A549 treated with dexamethasone at 1 μM for 4 hours (cell line): ENCODE measurements at places on chromosomes 2 and 18. TPM values are rescaled to one million over a fixed set of nuclear protein-coding genes. Genes with fewer than 3 reads are reported as not detected.

Gene NT5DC4
- 0.05 TPM in 1 of 5 replicates, not detected in the others for total RNA-seq

Gene CYP27A1
- total RNA-seq, result 0.15 to 0.18 TPM (median 0.18 TPM) in 5 replicates

Gene GALNT14
- 43.5 to 47.4 TPM (median 44.3 TPM) in 5 replicates for total RNA-seq

Gene ALLC
- 0.05 to 0.11 TPM (median 0.08 TPM) in 3 of 5 replicates, not detected in the others for total RNA-seq

Gene MGAT4A
- total RNA-seq, result 1.4 to 3.5 TPM (median 2.5 TPM) in 5 replicates

Gene SKA1
- total RNA-seq, result 12.4 to 15.3 TPM (median 13.4 TPM) in 5 replicates

Gene NETO1
- total RNA-seq, result 0.04 TPM in 1 of 5 replicates, not detected in the others

Gene GNLY
- total RNA-seq, result 0.21 to 0.44 TPM (median 0.30 TPM) in 5 replicates

Gene GKN2
- 1.5 to 2.9 TPM (median 2.0 TPM) in 5 replicates for total RNA-seq

Gene ACTR3
- 238 to 293 TPM (median 277 TPM) in 5 replicates for total RNA-seq

Gene PLCD4
- 0.14 to 0.46 TPM (median 0.28 TPM) in 5 replicates for total RNA-seq

Gene NT5C1B
- total RNA-seq, result not detected in 5 replicates

Gene FAM124B
- total RNA-seq, result 0.05 TPM in 1 of 5 replicates, not detected in the others

Gene KCNG2
- total RNA-seq, result not detected in 5 replicates

Gene RFX8
- total RNA-seq, result not detected in 5 replicates

Gene SPC25
- 16.6 to 19.7 TPM (median 18.6 TPM) in 5 replicates for total RNA-seq

Gene IL18RAP
- total RNA-seq, result 0.06 to 0.14 TPM (median 0.12 TPM) in 3 of 5 replicates, not detected in the others

Gene MYO1B
- 52.3 to 60.1 TPM (median 55.9 TPM) in 5 replicates for total RNA-seq

Gene EFR3B
- total RNA-seq, result 7.9 to 11.1 TPM (median 10.0 TPM) in 5 replicates

Gene IRS1
- total RNA-seq, result 9.5 to 15.0 TPM (median 14.9 TPM) in 5 replicates

Gene MSTN
- 0.02 TPM in 1 of 5 replicates, not detected in the others for total RNA-seq

Gene DRC1
- total RNA-seq, result 0.07 to 0.36 TPM (median 0.15 TPM) in 5 replicates

Gene FKBP1B
- 11.6 to 11.9 TPM (median 11.8 TPM) in 5 replicates for total RNA-seq

Gene C2orf72
- total RNA-seq, result 5.9 to 8.1 TPM (median 6.6 TPM) in 5 replicates

Gene USP14
- 55.2 to 67.2 TPM (median 66.2 TPM) in 5 replicates for total RNA-seq

Gene C2orf15
- total RNA-seq, result 0.48 to 0.58 TPM (median 0.57 TPM) in 5 replicates

Gene RIT2
- not detected in 5 replicates for total RNA-seq

Gene UGT1A8
- total RNA-seq, result 0.06 to 0.07 TPM (median 0.06 TPM) in 3 of 5 replicates, not detected in the others

Gene EPB41L3
- total RNA-seq, result 0.17 to 0.41 TPM (median 0.19 TPM) in 5 replicates

Gene AAK1
- total RNA-seq, result 9.1 to 22.7 TPM (median 18.5 TPM) in 5 replicates

Gene NEU4
- total RNA-seq, result 0.25 to 0.34 TPM (median 0.27 TPM) in 4 of 5 replicates, not detected in the other

Gene DQX1
- 0.07 to 0.15 TPM (median 0.08 TPM) in 3 of 5 replicates, not detected in the others for total RNA-seq

Gene ANKRD30BL
- not detected in 5 replicates for total RNA-seq

Gene RAB27B
- total RNA-seq, result 11.1 to 16.8 TPM (median 15.3 TPM) in 5 replicates

Gene SERPINB12
- total RNA-seq, result not detected in 5 replicates

Gene HRH4
- total RNA-seq, result not detected in 5 replicates

Gene PRADC1
- total RNA-seq, result 18.4 to 23.8 TPM (median 22.4 TPM) in 5 replicates

Gene PRSS56
- 0.08 to 0.16 TPM (median 0.12 TPM) in 4 of 5 replicates, not detected in the other for total RNA-seq

Gene CHRNG
- total RNA-seq, result not detected in 5 replicates

Gene TEKT4
- total RNA-seq, result not detected in 5 replicates

Gene ALPP
- total RNA-seq, result 14.4 to 22.1 TPM (median 20.3 TPM) in 5 replicates

Gene IL1F10
- total RNA-seq, result not detected in 5 replicates

Gene DTNA
- 0.05 to 0.35 TPM (median 0.16 TPM) in 4 of 5 replicates, not detected in the other for total RNA-seq

Gene ASPRV1
- total RNA-seq, result 0.18 to 0.44 TPM (median 0.30 TPM) in 5 replicates

Gene FBXO36
- 0.84 to 1.6 TPM (median 1.3 TPM) in 5 replicates for total RNA-seq

Gene IL1RL2
- total RNA-seq, result 0.04 to 0.08 TPM (median 0.06 TPM) in 3 of 5 replicates, not detected in the others

Gene ST8SIA3
- not detected in 5 replicates for total RNA-seq

Gene HOXD1
- total RNA-seq, result 0.15 to 0.25 TPM (median 0.21 TPM) in 5 replicates

Gene LOXHD1
- not detected in 5 replicates for total RNA-seq

Gene EPAS1
- 93.1 to 135 TPM (median 124 TPM) in 5 replicates for total RNA-seq

Gene RAX
- total RNA-seq, result not detected in 5 replicates

Gene EDAR
- 0.07 to 0.12 TPM (median 0.09 TPM) in 5 replicates for total RNA-seq

Gene CABYR
- total RNA-seq, result 14.7 to 22.0 TPM (median 16.2 TPM) in 5 replicates
